Stimulated activated CD8-positive, alpha-beta memory T cell treated with anti-CD3 and anti-CD28 coated beads, Interleukin-7, amount 100 ng/mL, for 1 hour (primary cell): ENCODE measurements at places on chromosomes 13 and 19.

DNA sequence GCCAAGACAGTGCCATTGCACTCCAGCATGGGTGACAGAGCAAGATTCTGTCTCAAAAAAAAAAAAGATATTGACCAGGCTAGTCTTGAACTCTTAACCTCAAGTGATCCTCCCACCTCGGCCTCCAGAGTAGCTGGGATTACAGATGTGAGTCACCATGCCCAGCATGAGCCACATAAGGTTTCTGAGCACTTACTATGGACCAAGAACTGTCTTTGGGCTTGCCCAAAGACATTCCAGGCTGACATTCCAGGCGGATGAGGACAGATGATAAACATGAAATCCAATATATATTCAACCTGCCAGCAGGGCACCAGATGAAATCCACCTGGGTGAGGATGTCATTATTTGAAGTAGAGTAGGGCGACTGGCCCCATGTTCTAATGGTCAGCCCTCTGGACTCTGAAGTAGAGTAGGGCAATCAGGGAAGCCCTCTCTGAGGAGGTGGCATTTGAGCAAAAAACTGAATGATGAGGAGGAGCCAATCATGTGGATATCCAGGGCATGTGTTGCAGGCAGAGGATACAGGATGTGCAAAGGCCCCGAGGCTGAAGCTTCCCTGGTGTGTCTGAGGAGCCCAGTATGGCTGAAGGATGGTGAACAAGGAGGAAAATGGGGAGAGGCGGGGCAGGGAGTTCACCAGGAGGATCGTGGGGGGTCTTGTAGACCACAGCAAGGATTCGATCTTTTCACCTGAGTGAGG is 4.0 kb downstream of the C19orf38 start:
- no peak for DNase-seq

DNA sequence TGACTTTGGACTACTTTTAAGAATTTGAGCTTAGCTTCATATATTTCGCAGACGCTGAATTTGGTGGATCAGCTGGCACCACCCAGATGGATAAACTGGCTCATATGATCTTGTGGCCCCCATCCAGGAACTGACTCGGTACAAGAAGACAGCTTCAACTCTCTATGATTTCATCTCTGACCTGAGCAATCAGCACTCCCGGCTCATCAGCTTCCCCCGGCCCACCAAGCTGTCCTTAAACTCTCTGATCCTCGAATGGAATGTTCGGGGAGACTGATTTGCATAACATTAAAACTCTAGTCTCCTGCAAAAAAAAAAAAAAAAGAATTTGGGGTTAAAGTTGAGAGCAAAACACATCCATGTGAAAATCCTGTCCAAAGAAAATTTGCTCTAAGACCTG is 71.4 kb upstream of the IRS2 start:
- DNase-seq: no peak

DNA sequence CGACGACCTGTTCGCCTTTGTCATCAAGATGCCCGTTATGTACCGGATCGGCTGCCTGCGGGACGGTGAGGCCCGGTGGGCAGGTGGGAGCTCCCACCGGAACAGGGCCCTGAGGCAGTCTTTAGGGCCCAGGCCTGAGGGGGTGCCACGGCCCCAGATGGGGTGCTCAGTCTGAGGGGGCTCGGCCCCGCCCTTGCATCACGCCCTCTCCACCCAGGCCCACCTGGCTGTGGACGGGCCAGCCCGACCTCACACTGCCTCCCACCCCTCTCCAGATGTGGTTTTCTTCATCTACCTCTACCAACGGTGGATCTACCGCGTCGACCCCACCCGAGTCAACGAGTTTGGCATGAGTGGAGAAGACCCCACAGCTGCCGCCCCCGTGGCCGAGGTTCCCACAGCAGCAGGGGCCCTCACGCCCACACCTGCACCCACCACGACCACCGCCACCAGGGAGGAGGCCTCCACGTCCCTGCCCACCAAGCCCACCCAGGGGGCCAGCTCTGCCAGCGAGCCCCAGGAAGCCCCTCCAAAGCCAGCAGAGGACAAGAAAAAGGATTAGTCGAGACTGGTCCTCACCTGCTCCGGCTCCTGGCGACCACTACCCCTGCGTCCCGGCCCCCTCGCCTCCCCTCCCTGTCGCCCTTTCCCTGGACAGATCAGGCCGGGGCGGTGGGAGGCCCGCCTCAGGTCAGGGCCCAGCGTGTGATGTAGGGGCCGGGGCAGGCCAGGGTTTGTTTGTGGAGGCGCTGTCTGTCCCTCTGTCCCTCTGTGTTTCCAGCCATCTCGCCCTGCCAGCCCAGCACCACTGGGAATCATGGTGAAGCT is 8.7 kb upstream of the RELB start:
- DNase-seq: no peak

GRCh38 chr13:34155931-34156607 is 338.1 kb downstream of the RFC3 start:
- no peak for DNase-seq

GRCh38 chr19:35332817-35333216 is 3.8 kb downstream of the CD22 start:
- DNase-seq: no peak

DNA sequence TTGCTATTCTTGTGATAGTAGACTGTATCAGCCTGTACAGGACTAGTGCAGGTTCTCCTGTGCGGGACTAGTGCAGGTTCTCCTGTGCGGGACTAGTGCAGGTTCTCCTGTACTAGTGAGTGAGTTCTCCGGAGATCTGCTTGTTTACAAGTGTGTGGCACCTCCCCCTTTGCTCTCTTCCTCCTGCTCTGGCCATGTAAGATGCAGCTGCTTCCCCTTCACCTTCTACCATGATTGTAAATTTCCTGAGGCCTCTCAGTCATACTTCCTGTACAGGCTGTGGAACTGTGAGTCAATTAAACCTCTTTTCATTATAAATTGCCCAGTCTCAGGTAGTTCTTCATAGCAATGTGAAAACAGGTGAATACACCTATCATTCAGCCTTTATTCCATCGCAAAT is 289.6 kb downstream of the TEX29 start:
- no peak for DNase-seq

GRCh38 chr13:48493851-48494250 is 39.0 kb downstream of the RCBTB2 start:
- no peak for DNase-seq

DNA sequence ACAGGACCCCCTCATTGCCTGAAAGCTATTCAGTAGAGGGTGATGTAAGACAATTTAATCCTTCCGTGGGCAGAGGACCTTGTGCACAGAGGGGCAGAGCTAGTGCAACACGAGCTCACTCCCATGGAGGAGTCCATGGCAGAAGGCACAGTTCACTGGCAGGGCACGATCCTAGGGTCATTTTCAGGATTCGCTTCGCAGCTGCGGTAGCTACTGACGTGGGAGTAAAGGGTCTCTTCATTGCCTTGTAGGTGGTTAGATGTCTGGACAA is 207.8 kb downstream of the FOXO1 start:
- no peak for DNase-seq

GRCh38 chr13:54706336-54706735 is 1677.7 kb downstream of the OLFM4 start:
- no peak for DNase-seq

- DNase-seq: no peak
Measured at GRCh38 chr13:20002787-20003186, 44.3 kb downstream of the ZMYM2 start.

- DNase-seq: no peak
Measured at GRCh38 chr19:5627395-5627904, 4.6 kb downstream of the SAFB start.

GRCh38 chr13:31001647-31002046 is 69.2 kb downstream of the TEX26 start:
- no peak for DNase-seq

DNA sequence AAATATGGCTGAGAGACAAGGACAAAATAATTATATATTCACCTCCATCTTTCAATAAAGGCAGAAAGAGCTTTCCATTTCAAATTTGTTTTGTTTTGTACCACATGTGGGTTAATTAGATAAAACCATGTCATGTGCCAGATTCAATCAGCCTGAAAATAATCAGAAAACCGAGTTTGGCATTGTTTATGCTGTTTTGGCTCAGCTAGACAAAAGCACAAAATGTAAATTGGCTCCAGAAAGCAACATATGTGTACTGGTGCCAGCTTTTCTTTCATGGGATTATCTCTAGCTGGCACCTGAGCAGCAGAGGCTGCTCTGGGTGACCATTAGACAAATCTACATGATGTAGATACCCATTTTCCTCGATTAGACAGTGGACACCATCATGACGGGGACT is 9.2 kb upstream of the DNAJC15 start:
- no peak for DNase-seq

DNA sequence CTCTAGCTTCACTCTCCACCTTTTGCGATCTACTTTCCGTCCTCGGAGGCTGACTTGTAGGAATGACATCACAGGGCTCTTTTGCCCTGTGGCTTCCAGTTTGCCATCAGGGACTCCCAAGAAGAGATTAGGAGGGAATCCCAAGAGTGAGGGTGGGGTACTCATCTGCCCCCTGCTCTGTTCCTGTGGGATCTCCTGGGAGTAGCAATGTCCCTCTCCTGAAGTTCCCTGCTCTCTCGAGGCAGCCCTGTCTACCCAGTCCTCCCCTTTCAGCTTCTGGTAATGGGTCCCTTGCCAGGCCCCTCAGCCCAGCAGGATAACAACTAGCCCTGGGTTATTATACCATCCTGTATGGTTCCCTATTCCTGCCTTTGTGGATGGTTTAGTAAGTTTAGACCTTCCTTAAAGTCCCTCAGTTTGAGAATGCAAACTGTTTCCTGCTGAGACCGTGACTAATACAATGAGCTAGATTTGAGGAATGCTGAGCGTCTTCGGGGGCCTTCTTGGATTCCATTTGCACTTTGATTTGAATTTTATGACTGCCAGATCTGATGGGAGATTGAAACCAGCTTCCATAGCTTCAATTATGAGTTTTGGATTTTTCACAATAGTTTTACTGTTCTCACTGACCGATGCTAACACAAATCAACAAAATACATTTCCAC is 73.7 kb upstream of the IPO5 start:
- DNase-seq: no peak

DNA sequence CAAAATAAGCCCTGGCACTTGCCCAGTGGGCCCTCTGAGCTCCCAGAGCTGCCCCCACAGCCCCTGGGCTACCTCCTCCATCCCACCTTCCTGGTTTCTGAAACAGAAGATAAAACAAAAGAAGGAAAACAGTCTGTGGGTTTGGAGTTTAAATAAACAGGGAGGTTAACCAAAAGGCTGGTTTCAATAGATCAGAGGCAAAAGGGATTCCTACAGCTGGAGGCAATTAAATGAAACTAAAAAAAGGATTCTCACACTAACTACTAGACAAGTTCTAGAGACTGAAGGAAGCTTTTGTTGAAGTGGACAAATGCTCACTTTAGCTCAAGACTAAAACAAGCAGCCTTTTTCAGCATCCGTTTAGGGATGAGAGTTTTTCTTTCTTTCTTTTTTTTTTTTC is 569.8 kb downstream of the FGF9 start:
- DNase-seq: no peak

DNA sequence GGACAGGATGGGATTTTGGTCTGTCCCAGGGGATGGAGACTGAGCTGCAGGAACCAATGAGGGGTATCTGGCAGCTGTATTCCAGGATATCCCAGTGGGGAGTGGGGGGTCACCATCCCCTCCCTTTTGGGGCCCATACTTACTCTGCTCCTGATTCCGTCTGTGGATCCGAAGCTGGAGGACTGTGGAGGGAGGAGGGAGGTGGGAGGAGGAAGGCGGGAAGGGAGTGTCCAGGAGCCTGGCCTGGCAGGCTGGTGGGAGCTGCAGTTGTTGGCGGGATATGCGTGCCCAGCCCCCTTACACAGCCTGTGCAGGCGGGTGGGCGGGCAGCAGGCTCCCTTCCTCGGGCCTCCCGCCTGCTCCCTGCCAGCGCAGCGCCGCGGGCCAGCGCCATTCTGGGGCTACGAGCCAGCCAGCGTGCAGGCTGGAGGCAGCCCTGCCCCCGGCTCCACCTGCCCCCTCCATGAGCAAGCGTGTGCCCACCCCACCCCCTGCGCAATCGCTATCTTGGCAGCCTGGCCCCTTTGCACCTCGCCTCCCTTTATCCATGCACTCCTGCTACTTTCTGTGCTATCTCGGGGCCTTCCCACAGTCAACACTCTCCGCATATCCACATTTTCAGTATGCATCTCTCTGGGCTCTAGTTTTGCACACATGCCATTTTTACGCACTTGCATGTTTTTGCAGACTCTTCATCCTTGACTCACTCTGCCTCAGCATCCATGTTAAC is 2.8 kb downstream of the MAMSTR start:
- no peak for DNase-seq

DNA sequence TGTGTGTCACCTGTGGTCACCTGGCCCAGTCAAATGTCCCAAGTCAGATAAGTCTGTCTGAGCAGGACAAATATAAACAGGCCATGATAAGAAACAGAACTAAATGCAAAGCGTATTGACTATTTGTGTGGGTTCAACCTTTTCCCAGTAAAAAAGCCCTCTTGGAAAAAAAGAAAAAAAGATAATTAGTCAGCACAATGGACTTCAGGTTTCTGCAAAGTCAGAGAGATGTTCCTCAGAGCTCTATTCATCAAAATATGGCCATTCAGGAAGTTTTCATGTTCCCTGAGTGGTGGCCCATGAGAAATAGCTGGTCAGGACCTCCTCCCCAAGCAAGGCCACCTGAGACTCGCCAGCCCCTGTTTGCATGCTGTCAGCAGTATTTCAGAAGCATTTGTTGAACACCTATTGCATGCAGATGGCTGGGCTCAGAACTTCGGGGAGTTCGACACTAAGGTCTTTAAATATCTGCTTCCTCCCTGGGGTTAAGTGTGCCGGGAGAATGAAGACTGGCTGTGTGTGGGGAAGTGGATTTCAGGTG is 2.7 kb downstream of the FFAR3 start:
- DNase-seq: no peak

DNA sequence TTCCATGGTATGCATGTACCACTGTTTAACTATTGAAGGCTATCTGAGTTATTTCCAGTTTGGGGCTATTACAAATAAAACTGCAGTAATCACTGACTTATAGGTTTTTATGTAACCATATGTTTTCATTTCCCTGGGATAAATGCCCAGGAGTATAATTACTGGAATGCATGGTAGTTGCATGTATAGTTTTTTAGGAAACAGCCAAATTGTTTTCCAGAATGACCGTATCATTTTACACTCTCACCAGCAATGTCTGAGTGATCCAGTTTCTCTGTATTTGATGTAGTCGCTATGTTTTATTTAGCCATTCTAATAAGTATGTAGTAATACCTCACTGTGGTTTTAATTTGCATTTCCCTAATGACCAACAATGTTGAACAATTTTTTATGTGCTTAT is 42.0 kb downstream of the CYSLTR2 start:
- no peak for DNase-seq

DNA sequence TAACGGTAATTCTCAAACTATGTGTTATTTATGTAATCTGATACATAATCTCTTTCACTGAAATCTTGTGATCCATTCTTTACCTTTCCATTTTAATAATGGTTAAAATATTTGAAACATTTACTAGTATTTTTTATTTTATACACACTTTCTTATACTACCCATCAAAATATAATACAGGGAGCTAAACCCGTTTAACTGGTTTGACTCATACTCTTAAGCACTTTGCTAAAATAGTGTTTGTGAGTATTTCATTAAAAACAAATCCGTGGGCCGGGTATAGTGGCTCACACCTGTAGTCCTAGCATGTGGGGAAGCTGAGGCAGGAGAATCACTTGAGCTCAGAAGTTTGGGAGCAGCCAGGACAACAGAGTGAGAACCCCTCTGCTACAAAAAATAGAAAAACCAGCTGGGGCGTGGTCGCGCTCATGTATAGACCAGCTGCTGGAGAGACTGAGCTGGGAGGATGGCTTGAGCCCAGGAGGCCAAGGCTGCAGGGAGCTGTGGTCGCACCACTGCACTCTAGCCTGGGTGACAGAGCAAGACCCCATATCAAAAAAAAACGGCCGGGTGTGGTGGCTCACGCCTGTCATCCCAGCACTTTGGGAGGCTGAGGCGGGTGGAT is 43.8 kb upstream of the DCUN1D2 start:
- no peak for DNase-seq
